ENCODE measurements at places on chromosomes 16 and 17.

GRCh38 chr16:50692999-50693781 is at the start of gene NOD2:
TSS of gene NOD2 (plus strand) at chr16:50693606. CDS start at chr16:50699496, 5,890 bp downstream.
- DNase-seq, result no peak

- no peak for DNase-seq
Observed at GRCh38 chr16:4360538-4361021, 9.5 kb upstream of the PAM16 start.

DNA sequence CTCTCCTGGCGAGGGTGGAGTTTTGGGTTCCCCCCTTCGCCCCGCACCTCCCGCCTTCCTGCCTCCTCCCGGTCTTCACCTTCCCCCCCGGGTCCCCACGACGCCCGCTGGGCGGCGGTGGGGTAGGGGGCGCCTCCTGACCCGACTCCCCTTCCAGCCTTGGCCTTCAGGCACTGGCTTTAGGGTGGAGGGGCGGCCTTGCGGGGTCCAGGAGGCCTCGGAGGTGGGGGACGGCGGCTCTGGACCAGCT is 2.4 kb downstream of the SLC16A3 start:
- no peak for DNase-seq

- no peak for DNase-seq
Observed at GRCh38 chr17:79547586-79547985, 63.3 kb downstream of the RBFOX3 start.

DNA sequence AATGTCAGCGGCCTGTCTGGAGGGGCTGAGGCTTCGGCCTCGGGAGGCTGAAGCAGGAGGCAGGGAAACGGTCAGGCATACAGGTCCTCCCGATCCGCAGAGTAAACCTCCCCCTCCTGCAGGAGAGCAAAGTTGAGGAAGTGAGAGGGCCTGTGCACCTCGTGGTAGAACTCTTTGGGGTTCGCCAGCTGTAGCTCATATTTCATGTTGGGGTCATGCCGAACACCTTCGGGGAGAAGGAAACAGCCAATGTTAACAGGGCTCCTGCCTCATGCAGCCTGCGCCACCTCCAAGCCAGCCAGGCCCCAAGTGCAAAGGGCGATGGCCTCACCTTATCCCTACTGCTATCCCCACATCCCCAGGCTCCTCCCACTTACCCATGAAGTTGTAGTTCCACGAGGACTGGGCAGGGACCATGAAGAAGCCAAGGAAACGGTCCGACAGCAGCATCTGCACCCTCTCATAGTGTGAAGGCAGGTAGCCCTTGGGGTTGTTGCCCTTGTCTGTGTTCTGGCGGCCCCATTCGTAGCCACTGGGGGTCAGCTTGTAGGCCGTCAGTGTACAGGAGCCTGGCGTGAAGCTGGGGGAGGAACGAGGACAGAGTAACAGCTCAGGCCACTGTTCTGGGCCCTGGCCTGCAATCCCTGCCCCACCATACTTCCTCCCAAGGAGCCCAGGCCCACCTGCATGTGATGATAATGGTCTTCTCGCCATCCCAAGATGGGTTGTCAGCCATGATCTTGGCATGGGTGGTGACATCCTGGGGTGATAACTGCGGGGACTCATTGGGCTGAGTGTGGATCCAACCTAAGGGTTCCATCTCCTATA is 1.3 kb upstream of the RILP start:
- no peak for DNase-seq

- no peak for DNase-seq
Observed at GRCh38 chr17:72030067-72030899, 90.5 kb upstream of the SOX9 start.

DNA sequence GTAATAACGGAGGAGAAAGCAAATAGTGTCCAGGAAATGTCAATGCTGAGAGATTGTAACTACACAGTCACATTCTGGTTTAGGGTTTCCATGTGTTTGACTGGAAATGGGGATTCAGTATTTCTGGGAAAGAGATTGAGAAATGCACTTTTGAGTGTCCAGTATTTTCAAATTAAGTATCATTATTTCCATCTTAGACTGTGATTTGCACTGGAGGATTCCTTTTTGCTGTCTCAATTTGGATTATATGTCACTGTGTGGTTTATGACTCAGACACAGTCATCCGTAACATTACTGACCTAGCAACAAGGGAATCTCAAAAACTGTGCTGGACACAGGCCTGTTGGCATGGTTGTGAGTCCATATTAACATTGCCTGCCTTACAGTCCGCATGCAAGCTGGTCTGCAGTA is 681.4 kb downstream of the CDH11 start:
- DNase-seq, result no peak

DNA sequence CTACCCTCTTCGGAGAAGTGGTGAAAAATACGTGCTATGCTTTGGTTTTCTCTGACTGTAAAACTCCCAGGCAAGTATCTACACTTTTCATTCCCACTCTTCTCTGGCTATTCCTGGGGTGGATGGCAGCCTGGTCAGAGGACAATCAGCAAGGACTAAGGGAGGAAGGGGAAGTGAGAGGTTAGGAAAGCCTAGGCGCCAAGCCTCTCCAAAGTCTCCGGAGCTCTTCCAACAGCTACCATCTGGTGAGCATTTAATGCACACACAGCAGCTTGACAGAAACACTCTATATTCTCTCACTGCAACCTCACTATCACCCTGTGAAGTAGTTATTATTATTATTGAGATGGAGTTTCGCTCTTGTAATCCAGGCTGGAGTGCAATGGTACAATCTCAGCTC is 65.1 kb downstream of the WSCD1 start:
- DNase-seq, result no peak

DNA sequence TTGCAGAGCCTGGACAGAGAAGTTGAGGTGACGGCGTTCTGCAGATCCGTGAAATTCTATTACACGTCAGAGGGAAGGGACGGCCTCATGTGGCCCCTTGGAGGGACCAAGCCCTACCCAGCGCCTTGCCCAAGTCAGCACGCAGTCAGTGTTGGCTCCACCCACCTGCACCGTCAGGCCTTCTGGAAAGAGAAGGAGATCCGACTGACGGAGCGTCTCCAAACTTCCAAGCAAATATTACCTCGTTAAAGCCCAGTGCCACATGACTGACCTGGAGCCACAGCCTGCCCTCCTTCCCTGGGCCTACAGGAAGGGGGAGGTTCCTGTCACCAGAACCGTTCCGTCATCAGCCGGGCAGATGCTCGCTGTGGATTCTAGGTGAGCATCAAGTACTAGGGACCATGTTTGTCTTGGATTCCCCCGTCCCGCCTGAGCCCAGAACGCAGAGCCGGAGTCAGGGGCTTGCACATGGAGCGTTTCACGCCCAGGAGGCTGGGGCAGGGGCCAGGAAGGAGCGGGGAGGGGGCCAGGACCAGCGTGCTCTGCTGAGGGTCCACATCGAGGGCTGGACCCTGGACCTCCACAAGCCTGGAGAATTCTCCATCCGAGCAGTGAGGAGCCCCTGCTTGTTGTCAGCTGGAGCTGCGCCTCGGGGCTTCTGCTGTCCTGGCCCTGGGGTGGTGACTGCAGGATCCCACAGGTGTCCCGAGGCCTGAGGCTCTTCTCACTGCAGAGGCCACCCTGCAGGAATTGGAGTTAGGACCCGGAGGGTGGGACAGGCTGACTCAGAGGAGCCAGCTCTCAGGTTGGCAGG is 22.6 kb upstream of the METRNL start:
- DNase-seq, result no peak

DNA sequence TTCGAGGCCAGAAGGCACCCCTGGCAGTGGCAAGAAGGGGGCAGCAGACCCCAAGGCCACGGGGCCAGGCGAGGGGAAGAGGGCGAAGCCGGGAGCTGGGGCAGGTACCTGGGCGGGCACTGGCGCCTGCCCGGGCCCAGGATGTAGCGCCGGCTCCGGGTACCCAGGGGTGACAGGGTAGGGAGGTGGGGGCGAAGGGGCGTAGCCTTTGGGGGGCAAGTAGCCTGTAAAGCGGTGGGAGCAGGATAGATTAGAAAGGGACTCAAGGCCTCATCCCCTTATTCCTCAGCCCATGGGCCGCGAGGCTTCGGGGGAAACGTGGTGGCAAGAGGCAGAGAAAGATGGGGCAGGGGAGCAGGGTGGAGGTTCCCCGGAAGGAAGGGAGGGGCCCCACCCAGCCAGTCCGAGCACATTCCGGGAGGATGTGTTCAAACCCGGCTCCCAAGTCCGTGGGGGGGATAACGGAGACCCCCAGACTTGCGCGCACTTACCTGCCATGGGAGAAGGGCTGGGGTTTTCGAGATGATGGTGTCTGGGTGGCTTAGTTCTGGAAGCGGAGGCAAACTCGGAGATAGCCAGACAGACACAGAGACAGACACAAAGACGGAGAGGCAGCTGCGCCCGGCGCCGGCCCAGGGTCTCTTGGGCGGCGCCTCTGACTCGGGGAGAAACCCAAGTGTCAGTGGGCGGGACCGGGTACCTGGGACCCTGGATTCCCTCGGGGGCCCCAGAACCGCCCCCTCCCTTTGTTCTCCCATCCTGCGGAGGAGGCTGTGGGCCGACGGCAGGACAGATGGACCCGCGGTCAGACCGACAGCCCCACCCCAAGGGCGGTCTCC is 493 bp downstream of the PLSCR3 start:
- no peak for DNase-seq

- DNase-seq, result no peak
Observed at GRCh38 chr16:27311448-27311830, 2.3 kb upstream of the IL4R start.

DNA sequence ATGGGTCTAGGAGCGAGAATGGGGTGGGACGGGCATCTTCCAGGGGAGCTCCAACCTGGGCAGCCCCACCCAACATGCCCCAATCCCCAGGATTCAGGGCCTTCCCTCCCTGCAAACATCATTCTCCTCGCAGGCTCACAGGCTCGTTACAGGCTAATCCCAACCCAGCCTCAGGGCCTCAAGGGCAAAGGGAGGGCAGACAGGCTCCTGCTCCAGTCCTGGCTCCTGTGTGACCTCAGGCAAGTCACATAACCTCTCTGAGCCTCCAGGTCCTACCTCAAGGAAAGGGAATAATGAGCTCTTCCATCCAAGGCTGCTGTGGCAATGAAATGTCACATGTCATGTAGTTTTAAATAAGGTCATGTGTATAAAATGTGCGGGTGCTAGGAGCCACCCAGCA is 186.5 kb upstream of the TNRC6C start:
- DNase-seq, result no peak

GRCh38 chr17:56178203-56178602 is 24.9 kb downstream of the ANKFN1 start:
- DNase-seq, result no peak

DNA sequence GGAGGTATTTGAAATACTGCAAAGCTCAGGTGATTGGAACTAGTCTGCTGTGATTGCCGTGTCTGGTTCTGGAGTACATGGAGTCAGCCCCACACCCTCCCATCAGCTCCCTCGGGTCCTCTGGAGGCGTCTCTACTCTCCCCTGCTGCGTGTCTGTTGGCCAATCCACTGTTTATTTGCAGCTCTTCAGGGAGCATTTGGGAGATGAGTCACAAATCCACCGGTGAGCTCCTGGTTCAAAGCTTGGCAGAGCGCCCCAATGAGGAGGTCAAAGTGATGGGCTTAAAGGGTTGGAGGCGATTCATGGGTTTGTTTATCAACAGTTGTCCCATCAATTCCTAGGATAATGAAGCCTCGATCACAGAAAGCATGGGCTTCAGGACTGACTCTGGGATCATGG is 14.6 kb downstream of the CALB2 start:
- no peak for DNase-seq

DNA sequence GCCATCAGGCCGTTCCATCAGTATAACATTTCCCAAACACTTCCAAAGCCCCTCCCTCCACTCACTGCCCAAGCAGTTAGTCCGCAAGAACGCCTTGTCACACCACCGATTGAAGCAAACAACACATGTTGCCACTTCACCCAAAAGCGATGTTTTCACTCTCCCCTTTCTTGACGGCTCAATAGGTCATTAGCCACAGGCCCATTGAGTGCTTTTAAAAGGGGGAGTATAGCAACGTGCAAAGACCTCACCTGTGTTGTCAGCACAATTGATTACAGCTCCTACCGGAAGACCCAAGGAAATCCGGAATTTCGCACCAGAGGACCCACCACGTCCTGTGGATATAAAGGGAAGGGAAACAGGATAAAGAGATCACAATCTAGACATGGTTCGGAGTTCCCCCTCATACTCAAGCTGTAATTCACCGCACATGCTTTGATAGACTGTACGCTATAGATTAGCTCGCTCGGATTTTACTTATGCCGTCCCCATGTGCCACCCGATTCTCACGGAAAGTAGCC is 690 bp downstream of the RPL23 start:
- no peak for DNase-seq

GRCh38 chr16:57681950-57682728 is 12.5 kb upstream of the DRC7 start:
- no peak for DNase-seq

DNA sequence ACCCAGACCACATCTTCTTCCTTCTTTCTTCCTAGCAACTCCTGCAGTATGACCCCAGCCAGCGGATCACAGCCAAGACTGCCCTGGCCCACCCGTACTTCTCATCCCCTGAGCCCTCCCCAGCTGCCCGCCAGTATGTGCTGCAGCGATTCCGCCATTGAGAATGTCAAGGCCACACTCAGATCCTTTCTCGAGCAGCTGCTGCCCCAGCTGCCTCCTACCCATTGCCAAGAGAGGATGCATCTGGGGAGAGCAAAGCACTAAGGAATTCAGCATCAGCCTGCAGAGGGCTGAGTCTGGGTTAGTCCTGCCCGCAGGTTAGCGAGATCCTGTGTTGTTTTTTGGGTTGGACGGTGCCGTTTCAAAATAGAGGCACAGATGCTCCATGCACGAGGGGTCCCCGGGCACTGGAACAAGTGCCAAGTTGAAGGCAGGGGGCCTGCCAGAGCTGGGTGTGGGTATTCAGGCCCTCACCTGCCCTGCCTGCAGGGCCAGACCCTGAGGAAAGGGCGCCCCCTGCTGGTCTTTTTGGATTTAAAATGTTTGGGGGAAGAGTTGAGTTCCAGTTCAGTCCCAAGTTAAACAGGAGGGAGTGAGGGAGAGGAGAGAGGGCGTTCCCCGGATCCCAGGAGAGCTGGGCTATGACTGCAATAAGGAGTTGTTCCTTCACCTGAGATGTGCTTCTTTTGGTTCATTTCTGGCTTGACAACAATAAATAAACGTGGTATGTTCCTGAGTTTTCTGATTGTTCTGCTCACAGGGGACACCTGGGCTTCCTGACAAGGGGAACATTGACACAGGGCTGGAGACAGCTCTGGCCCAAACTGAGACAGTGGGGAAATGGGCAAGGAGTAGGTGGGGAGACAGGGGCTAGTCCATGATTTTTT is 4.9 kb downstream of the CDK3 start:
- DNase-seq, result no peak

Measured in cortex of kidney (tissue), 1 donor.